ENCODE measurements at places on chromosomes 1 and 21.

DNA sequence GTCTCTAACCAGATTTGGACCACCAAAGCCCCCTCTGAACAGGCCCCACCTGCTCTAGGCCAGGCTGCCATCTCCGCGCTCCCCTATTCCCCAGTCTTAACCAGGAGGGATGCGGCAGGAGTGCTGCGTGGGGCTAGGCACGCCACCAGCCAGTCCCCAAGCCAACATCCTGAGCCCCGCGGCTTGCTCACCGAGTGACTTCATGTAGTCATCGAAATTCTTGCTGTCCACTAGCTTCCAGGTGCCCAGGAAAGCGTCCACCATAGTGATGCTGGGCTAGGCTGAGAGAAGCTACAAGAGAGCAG lies 173 bp downstream of the FABP3 start:
- no peak for DNase-seq

- no peak for DNase-seq
These were observed 17.1 kb downstream of the ZNF362 start for GRCh38 chr1:33273406-33273805.

GRCh38 chr1:191546803-191547202 lies 611.5 kb upstream of the RGS18 start:
- DNase-seq, result no peak

DNA sequence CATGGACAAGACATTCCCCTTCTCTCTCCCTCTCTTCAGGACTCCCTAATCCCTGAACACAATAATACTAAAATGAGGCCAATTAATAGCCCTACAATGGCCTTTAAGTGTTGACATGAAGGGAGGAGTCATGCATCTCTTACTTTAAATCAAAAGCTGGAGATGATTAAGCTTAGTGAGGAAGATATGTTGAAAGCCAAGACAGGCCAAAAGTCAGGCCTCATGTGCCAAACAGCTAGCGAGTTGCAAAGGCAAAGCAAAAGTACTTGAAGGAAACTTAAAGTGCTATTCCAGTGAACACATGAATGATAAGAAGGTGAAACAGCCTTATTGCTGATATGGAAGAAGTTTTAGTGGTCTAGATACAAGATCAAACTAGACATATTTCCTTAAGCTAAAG lies 49.5 kb upstream of the CD46 start:
- DNase-seq, result no peak

GRCh38 chr1:33825506-33825905 lies 38.4 kb upstream of the HMGB4 start:
- DNase-seq, result no peak

GRCh38 chr1:111542187-111542586 lies 38.8 kb upstream of the ADORA3 start:
- DNase-seq, result no peak

GRCh38 chr1:203306965-203307541 lies 1.7 kb downstream of the BTG2 start:
- DNase-seq, result no peak

DNA sequence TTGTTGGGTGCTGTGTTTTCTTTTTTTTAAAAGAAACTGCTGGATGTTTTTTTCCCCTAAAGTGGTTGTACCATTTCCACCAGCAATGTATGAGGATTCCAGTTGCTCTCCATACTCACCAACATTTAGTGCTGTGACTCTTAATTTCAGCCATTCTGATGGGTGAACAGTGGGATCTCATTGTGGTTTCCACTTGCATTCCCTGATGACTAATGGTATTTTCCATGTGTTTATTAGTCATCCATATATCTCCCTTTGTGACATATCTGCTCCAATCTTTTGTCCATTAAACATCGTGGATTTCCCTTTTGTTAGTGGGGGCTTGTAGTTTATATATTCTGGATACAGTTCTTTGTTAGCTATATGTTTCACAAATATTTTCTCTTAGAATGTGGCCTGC lies 206.0 kb downstream of the CAMTA1 start:
- DNase-seq, result no peak

- no peak for DNase-seq
These were observed 68.5 kb downstream of the GPR88 start for GRCh38 chr1:100606438-100606837.

DNA sequence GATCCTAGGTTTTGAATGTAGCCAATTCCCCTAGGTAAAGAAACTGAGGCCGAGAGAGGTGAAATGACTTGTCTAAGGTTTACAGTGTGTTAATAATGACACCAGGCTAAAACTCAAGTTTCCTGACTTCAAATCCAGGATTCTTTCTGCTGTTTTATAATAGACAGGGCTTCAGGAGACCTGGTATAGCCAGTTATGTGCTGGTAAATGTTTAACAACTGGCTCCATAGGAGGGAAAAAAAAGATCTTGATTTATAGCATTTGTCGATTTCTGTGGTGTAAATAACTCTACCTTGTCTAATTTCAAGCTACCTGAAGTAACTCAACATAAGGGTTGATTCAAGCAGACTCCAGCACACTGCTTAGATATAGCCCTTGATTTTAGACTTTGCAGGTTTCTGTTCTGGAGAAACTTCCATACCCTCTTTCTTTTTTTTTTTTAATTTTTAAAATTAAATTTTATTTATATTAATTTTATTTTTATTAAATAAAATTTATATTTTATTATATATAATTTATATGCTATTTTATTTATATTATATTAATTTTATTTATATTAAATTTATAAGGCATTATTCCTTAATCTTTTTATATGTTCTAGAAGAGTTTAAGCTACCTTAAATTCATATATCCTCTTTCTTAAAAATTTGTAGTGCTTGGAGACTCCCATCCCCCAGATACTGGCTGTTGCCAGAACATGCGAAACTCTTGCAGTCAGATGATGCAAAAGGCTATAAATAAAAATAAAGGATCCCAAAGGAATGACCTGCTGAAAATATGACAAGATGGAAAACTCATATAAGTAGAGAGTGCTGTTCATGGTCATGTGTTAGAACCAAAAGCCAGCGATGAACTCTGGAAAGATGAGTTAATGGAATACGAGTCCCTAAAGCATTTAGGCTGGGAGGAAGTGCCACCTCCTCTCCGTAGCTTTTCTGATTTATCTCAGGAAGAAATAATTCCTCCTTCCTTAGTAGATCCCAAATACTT lies 35.4 kb upstream of the SRSF10 start:
- DNase-seq, result peak; percentile 60

DNA sequence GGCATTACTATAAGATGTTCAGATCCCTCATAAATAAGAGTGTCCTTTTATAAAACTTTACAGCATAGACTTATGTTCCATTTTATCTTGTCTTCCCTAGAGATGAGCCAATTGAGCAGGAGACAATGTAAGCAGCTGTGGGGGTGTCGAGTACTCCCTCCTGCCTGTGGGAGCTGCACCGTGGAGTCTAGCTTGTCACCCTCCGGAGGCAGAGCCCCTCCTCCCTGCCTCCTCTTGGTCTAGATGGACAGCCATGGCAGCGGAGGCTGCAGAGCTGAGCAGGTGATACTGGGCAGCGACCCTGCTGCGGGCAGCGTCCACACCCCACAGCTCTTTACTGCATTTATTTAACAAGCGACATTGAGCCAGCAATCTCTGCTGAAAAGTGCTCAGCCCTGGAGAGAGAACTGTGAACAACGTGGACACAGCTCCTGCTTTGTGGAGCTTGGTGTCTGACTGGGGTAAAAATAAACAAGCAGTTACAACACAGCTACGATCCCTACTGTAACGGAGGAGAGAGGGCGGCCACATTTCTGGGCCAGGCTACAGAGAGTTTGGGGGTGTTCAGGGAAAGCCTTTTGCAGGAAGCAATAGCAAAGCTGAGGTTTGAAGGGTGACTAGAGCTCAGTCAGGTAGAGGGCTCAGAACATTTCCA lies 12.8 kb upstream of the KIF21B start:
- no peak for DNase-seq

GRCh38 chr1:41674522-41674921 lies 190.0 kb upstream of the EDN2 start:
- no peak for DNase-seq

DNA sequence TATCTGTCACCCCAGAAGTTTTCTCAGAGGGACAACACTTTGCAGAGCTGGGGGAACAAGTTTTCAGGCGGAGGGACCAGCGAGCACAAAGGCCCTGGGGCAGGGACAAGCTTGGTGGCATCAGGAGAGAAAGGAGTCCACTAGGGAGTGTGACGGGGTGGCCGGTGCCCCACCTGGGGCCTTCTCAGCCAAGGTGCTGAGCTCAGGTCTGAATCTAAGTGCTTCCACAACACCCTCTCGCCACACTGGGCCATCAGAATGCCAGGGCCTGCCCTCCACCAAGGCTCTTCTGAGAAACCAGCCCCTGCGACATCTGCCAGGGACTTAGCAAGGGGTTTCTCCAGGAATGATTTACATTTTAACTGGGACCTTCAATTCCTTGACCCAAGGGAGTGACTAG lies 7.8 kb upstream of the TNFRSF8 start:
- no peak for DNase-seq

DNA sequence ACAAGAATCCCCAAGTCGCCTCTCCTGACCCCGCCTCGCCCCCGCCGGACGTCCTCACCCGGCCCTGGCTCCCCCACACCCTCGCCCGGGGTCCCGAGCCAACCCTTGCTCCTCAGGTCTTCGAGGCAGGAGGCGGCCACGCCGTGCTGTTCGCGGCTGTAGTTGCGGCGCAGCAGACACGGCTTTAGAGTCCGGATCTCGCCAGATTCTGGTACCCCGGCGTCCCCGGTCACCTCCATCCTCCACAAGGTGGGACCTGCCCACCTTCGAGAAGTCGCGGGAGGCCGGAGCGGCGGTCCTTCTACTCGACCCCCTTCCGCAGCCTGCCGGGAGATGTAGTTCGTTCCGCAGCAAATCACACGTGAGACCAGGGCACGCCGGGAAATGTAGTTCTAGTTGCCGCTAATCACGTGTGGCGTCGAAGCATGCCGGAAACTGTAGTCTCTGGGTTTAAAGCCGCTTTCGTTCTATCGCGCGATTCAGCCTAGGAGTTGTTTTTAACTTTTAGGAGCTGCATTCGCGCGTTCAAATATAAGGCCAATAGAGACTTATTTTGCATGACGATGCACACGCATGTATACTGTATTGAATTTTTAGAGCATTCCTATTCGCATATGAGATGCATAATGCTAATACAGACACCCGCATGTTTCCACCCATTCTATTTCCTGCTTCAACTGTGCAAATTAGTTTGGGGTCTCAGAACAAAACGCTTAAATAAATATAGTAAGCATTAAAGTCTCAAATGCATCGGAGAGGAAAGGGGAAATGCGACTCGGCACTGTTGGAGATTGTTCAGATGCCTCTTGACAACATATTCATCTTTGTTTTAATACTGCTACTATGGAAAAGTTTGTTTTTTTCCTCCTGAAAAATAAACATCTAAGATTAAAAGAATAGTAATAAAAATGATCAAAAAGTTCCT lies at the start of gene DFFA:
TSS of gene DFFA (minus strand) at position 310 of the 925 bp plus-strand sequence. CDS start at position 239, 71 bp downstream.
- peak; percentile 78 for DNase-seq

- DNase-seq, result no peak
These were observed 163.4 kb upstream of the CD34 start for GRCh38 chr1:208074353-208074752.

- DNase-seq, result no peak
These were observed 1.6 kb downstream of the IFI44 start for GRCh38 chr1:78651241-78651640.

DNA sequence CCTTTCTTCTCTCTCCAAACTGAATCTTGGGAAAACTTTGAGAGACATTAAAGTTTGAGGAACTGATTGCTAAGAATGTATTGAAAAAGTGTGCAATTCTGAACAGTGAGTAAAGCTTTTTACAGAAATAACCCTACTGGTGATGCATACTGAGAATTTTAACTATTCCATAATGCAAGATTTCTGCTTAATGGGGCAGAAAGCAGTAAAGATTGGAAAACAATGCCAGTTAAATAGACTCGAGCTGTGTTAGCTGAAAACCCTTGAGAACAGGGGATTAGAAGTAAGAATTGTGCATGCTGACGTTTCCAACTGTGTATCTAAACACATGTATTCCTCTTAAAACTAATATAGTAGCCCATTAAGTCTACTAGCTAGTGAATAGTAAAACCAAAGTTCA lies 1500.2 kb upstream of the PRMT6 start:
- DNase-seq, result no peak

GRCh38 chr1:3015269-3015635 lies 6.0 kb upstream of the ACTRT2 start:
- DNase-seq, result no peak

- DNase-seq, result no peak
These were observed 27.6 kb upstream of the HUNK start for GRCh38 chr21:31845151-31845729.

GRCh38 chr1:160519642-160520435 lies 3.2 kb downstream of the SLAMF6 start:
- no peak for DNase-seq

GRCh38 chr1:152182431-152182830 lies 23.4 kb upstream of the RPTN start:
- no peak for DNase-seq

GRCh38 chr1:229409616-229410369 lies 24.1 kb downstream of the ACTA1 start:
- DNase-seq, result no peak

- peak; percentile 67 for DNase-seq
These were observed 104.8 kb downstream of the RERE start for GRCh38 chr1:8712413-8713231.

- no peak for DNase-seq
These were observed 30.0 kb upstream of the LRRC8C start for GRCh38 chr1:89602871-89603404.

- no peak for DNase-seq
These were observed 79.2 kb downstream of the AJAP1 start for GRCh38 chr1:4733446-4734177.

Measured in BJ (cell line).